ENCODE measurements at places on chromosomes 1 and 21.

DNA sequence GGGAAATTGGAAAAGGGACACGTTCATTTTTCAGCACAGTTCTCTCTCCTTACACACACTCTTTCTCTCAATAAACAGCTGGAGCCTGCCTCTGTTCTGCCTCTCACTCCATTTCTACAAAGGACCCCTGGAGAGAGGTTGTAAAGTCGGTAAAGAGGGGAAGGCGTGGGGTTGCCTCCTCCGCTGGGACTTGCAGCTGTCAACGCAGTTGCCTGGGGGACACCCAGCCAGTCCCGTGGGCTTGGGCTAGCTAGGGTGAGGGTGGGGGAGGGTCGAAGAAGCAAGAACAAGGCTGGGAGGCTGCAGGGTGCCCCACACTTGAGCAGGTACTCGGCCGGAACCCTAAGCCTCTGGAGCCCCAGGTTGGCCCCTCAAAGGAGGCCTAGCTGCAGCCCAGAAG is 27.6 kb downstream of the C1orf216 start:
- DNase-seq, result no peak

GRCh38 chr1:64047549-64047996 is 155.8 kb upstream of the UBE2U start:
- DNase-seq, result no peak

DNA sequence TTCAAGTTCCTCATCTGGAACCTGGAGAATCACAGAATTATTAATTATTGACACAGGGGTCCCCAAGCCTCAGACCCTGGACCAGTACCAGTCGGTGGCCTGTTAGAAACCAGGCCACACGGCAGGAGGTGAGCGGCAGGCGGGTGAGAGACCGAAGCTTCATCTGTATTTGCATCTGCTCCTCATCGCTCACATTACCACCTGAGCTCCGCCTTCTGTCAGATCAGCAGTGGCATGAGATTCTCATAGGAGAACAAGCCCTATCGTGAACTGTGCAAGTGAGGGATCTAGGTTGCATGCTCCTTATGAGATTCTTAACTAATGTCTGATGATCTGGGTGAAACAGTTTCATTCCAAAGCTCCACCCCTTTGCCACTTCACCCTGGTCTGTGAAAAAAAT is 125.9 kb downstream of the C1orf21 start:
- DNase-seq, result no peak

- no peak for DNase-seq
Measured at GRCh38 chr1:95384567-95384966, 150.6 kb downstream of the RWDD3 start.

- peak; percentile 44 for DNase-seq
Measured at GRCh38 chr21:36330904-36331303, 10.9 kb downstream of the MORC3 start.

- peak; percentile 28 for DNase-seq
Measured at GRCh38 chr1:108057541-108057940, 92.6 kb upstream of the VAV3 start.

GRCh38 chr1:201344206-201345080 is 33.0 kb downstream of the TNNT2 start:
- no peak for DNase-seq

GRCh38 chr1:205276689-205277065 is 44.9 kb downstream of the NUAK2 start:
- DNase-seq, result no peak

GRCh38 chr1:23718482-23718881 is 24.8 kb upstream of the ELOA start:
- DNase-seq, result no peak

- no peak for DNase-seq
Measured at GRCh38 chr1:6462412-6463119, 3.4 kb downstream of the TNFRSF25 start.

DNA sequence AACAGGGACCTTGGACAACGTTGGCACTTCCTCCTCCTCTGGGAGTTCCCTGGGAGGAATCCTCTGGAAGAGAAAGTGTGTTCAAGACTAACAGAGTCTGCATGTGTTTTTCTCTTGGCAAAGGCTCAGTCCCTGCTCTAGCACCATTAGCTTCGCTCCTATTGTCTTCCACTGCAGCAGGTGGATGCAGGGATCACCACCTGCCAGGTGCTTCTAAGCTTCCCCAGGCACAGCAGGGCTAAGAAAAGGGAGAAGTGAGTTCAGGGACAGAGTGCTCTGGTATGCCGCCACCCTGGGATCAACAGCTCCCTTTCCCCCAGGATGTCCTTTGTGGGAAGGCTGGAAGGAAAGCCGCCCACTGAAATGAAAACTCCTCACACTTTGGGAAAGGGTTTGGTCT is 43.9 kb upstream of the IL20 start:
- DNase-seq, result no peak

GRCh38 chr1:221292652-221293051 is 413.4 kb downstream of the HLX start:
- no peak for DNase-seq

All from tibial nerve (tissue), 4 donors.